ENCODE measurements at places on chromosomes 1 and 21.
A peak's percentile ranks its signal among the peaks of the same experiment; 100 is the strongest.

DNA sequence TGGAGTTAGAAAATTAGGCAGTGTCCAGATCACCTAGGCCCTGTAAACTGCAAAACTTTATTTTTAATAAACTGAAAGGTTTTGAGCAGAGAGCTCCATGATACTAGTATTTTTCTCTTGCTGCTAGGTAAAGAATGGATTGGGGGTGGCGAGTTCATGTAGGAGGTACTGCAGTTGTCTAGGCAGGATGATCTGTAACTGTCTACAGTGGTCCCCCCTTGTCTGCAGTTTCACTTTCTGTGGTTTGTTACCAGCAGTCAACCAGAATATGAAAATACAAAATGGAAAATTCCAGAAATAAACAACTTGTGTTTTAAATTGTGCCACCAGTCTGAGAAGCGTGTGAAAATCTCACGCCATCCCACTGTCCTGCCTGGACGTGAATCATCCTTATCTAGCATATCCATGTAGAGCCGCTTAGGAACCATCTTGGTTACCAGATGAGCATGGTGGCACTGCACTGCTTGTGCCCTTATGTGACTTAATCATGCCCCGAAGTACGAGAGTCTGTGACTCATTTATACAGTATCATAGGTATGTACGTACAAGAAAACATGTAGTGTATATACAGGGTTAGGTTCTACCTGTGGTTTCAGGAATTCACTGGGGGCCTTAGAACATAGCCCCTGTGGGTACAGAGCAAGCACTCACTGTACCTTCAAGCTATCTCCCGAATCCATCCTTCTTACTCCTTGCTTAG lies 94.2 kb downstream of the AHCTF1 start:
- no peak for DNase-seq

- no peak for DNase-seq
Observed at GRCh38 chr1:238191170-238191569, 300.4 kb upstream of the ZP4 start.

GRCh38 chr1:171213559-171214454 lies 28.7 kb downstream of the FMO2 start:
- DNase-seq = no peak

- no peak for DNase-seq
Observed at GRCh38 chr1:60963167-60963940, 119.0 kb upstream of the NFIA start.

DNA sequence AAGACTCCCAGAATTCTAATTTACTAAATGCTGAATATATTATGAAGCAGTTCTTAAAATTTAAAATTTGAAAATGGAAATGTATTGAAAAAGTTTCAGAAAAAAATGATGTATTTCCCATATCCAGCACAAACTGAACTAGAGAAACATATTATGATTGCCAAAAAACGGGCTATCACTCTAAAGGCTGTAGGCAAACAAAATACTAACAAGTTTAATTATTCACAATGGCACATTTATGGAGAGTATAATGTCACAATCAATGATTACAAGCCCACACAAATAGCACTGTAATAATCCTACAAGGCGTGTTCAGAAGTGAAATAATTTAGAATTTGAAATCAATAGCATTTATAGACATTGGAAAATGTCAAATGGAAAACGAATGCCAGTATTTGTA lies 531.3 kb downstream of the PTBP2 start:
- DNase-seq = no peak

- DNase-seq = no peak
Observed at GRCh38 chr1:101741910-101742309, 254.8 kb downstream of the OLFM3 start.

DNA sequence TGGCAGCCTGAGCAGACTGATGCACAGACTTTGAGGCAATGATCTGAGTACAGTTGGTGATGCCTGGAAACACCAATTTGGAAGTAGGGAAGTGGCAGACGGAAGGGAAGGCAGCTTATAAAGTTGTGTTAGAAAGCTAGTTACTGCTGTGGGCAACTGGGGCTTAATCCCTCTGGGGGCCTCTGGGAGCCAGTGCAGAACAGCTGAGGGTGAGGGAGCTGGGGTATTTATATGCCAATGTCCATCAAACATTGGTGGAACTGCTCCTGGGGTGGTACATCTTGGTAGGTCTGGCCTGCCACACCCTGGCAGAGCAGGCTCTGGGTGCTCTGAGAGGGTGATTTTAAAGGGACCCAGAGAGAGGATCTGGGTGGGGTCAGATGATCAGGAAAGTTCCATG lies 28.1 kb downstream of the TNFRSF8 start:
- no peak for DNase-seq

- DNase-seq = no peak
Observed at GRCh38 chr1:11062965-11063401, 3.2 kb upstream of the SRM start.

GRCh38 chr1:212976586-212976985 lies 26.2 kb downstream of the VASH2 start:
- DNase-seq = no peak

DNA sequence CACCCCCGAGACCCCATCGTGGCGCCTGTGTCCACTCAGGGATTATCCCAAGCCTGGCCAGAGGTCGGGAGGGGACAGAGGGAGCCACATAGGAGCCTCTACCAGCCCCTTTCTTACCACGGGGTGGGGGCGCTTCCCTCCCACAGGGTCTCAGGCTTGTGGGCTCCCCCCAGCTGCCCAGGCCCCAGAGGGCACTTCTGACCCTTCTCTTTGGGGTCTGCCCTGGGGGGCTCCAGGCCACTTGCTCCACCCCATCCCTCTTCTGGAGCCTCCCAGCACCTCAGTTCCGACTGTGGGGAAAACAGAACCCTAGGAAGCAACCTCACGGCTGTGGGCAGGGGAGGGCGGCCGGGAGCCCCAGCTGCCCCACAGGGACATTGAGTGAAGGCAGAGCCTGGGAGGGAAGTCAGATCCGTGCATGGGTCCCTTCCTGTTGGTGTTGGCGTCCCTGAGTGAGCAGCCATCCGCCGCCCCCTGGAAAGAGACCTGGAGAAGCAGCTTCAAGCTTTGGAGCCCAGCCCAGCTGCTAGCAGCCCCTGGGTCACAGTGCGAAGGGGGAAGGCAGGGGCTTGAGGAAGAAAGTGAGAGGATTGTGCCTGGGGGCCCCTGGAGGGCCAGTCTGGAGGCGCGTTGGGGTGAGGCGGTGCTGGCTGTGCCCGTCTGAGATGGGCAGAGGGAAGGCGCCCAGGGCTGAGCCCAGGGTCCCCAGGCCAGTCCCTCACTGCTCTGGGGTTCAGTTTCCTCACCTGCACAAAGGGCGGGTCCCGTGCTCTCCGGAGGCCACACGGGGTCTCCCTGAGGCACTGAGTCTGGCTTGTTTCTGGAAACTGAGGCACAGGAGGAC lies 22.1 kb downstream of the RRP1 start:
- no peak for DNase-seq

- no peak for DNase-seq
Observed at GRCh38 chr21:37043818-37044217, 29.1 kb downstream of the PIGP start.

DNA sequence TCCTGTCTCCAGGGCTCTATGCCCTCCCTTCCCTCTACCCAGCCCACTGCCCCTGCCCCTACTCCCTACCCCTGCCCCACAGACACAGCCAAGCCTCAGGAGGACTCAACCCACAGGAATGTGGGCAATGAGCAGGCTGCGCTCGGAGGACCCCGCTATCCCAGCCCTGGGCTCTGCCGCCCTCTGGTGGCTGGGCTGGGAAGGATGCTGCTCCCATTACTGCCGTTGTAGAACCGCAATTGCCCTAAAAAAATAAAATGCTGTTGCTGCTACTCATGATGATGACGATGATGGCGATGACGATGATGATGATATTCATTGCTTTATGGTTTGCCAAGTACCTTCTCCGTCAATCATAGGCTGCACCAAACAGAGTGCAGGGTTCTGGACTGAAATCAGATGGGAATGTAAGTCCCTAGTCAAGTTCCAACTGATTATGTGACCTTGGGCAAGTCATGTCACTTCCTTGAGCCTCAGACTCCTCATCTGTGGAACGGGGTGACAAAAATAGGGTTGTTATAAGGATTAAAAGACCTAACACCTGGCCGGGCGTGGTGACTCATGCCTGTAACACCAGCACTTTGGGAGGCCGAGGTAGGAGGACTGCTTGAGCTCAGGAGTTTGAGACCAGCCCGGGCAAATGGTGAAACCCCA lies 24.6 kb downstream of the ARHGEF19 start:
- peak; percentile 39 for DNase-seq

DNA sequence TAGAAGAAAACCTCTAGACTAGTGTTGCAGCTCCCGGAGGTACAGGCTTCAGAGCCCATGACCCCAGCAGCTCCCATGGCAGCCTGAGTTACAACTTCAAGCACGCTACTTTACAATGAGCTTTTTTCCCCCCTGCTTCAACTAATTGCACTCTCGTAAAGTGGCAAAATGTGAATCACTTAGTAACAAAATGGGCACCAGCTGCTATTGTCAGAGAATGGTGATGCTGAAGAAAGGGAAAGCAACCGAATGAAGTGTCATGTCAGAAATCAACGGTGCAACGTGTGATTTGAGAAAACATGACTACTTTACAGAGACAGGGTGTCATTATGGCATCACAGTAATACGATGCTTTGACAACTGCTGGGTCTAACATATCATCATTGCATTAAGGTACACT lies 40.5 kb downstream of the ESRRG start:
- DNase-seq = no peak

- no peak for DNase-seq
Observed at GRCh38 chr1:168792142-168792541, 63.1 kb upstream of the DPT start.

DNA sequence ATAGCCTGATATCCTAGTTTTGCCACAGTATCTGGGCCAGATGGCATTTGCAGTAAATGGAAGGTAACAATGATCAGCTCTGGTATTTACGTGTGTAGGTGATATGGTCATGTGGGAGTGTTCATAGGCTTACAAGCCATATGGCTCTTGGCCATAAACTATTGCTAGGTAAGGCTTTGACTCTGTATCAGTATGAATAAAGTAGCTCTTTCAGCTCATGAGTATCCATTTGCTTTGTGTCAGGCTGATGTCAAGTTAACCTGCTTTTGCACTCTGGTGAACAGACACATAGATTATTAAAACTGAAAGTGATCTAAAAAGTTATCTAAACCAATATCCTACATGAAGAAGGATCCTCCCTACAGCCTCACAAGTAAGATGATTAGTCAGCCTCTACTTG lies 69.0 kb downstream of the DDR2 start:
- DNase-seq = no peak

DNA sequence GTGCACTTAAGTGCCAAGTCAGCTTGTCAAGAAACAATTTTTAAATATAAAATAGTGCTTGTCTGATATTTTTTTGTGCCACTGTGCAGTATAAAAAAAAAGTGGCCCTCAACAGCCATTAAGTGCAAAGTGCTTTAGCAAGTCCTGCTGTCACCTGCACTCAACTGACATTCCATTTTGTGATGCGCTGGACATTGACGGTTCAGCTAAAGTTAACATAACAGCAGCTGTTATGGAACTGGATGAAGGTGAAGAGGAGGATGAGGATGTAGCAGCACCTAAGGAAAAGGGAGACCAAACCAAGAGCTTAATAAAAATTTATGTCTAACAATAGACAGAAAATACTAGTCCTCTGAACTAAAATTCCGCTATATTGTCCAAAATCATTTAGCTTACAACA lies 7.3 kb upstream of the RBM34 start:
- DNase-seq = no peak

GRCh38 chr1:90043586-90043985 lies 48.7 kb downstream of the ZNF326 start:
- no peak for DNase-seq

- no peak for DNase-seq
Observed at GRCh38 chr1:106222403-106222802, 834.1 kb upstream of the PRMT6 start.

DNA sequence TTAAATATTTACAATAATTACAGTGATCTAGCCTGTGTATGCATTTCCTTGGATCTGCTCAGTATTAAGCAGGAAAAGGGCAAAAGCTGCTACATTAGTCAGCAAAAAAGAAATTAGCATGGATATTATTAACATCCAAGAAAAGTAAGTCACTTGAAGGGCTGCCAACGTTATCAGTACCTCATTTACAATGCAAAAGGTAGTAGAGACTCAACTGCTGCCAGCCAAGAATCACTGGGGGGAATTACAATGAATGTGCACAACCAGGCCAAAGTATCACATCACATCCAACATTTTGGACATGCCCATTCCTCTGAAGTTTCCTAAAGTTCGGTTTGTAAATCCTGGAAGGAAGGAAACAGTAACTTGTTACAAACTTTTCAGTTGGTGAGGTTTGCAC lies 1.9 kb downstream of the CNN3 start:
- peak; percentile 21 for DNase-seq

DNA sequence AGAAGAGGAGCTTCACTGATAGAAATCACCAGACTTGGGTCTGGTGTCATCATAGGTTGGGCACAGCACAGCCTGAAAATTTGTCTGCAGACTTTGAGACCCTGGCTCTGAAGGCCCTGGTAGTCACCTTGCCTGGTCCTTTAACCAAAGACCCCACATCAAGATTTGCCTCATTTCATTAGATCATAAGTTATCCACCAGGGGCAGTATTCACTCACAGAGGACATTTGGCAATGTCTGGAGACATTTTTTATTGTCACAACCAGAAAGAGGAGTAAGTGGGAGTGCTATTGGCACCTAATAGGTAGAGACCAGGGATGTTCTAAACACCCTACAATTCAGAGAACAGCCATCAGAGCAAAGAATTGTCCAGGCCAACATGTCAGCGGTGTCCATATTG lies 22.1 kb upstream of the PAX7 start:
- no peak for DNase-seq

DNA sequence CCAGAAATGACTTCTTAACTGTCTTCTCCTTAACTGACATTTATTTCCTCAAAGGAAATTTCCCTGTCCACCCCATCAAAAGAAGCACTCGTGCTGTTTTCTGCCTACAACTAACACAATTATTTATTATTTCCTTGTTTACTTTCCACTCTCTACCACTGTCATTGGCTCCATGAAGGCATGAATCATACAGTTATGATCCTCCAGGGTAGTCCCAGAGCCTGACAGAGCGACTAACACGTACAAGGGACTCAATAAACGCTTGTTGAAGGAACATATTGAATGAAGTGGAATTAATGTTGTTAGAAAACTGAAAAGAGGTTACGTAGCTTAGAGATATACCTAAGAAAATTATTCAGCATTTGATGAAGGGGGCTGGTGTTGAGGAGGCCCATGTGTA lies 20.9 kb downstream of the GREM2 start:
- DNase-seq = no peak

GRCh38 chr1:231182317-231182716 lies 20.5 kb downstream of the TRIM67 start:
- DNase-seq = no peak

DNA sequence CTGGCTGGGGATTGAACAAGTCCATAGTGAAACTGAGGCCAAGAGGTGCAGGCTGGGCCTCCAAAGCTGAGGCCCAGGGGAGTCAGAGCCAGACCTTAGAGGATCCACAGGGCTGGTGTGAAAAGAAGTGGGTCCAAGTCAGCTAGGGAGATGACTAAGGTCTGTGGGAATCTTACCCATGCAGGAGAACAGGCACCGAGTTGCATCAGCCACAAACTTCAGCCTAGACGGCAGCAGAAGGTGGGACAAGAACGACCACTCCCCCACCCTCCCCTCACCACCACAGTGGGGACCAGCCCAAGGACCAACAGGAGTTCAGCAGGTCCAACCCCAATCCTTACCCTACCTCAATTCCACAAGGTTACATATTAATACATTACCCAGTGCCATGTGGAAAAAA lies 282.3 kb downstream of the TTLL7 start:
- no peak for DNase-seq

GRCh38 chr1:59605761-59606160 lies 209.0 kb upstream of the HOOK1 start:
- no peak for DNase-seq
